AG08395 (cell line): ENCODE measurements at places on chromosomes 6 and 20.
A peak's percentile ranks its signal among the peaks of the same experiment; 100 is the strongest.

GRCh38 chr6:11007715-11008608, 36.1 kb downstream of the ELOVL2 start:
- DNase-seq, result no peak

DNA sequence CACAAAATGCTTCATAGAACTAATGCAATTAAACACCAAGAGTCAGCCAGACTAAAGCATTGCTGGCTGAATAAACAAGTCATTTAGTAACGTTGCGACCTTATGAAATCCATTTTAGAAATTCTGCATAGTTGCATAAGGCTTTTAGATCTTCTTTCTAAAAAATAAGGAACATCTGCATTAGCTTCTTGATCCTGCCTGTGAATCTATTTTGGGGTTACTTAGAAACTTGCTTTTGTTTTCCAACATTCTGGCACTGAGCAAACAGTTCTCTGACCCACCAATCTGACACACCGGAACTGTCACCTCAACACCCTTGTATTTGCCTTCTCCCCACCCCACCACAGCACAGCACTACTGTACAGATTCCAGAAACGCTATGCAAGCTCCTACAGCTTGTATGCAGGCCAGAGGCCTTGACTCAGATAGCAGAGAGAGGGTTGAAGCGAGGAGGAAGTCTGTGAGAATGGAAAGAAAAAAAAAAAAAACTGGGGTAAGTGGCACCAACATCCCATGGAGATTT, 55.0 kb downstream of the KIF13A start:
- DNase-seq, result peak; percentile 85

GRCh38 chr6:145490068-145490467, 245.3 kb downstream of the EPM2A start:
- no peak for DNase-seq

- peak; percentile 83 for DNase-seq
These were observed 115.6 kb downstream of the TMEM170B start for GRCh38 chr6:11653028-11653583.

GRCh38 chr20:63288581-63289251, 4.3 kb upstream of the COL20A1 start:
- no peak for DNase-seq

- no peak for DNase-seq
These were observed 18.3 kb upstream of the ASF1A start for GRCh38 chr6:118875672-118876071.

DNA sequence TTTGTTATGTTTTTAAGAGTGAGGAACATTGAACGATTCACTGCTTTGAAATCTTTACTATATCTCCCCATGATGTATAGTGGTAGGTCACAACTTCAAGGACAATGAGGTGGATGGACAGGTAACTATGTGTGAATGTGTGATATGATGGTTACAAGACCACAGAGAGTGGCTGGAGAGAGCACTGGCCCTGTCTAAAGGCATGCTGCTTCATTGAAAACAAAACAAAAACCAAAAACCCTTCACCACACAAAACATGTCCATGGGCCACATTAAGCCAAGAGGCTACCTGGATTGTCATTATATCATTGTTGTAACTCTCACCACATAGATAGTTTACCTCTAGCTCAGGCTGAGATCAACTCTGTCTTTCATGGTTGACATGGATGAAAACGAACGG, 180.6 kb upstream of the TENT5A start:
- DNase-seq, result no peak

- peak; percentile 26 for DNase-seq
These were observed 697.2 kb upstream of the CITED2 start for GRCh38 chr6:140071601-140072062.

- DNase-seq, result no peak
These were observed 136.1 kb upstream of the FAM83B start for GRCh38 chr6:54710456-54710855.
